GM23248 (cell line): ENCODE measurements at places on chromosomes 1 and 21. TPM values are rescaled to one million over a fixed set of nuclear protein-coding genes. Genes with fewer than 3 reads are reported as not detected.

GPR25 gene
- total RNA-seq: not detected in 2 replicates

CAMSAP2 gene
- 28.7 and 52.6 TPM in 2 replicates for total RNA-seq

PAQR6 gene
- 0.54 and 0.63 TPM in 2 replicates for total RNA-seq

FCRL2 gene
- total RNA-seq: not detected in 2 replicates

SFN gene
- total RNA-seq: not detected in 2 replicates

KRTAP7-1 gene
- total RNA-seq: not detected in 2 replicates
